NCI-H510A (cell line): ENCODE measurements at places on chromosomes 2 and 18.

- no peak for DNase-seq
Measured at GRCh38 chr18:22203536-22204213, 34.3 kb downstream of the GATA6 start.

DNA sequence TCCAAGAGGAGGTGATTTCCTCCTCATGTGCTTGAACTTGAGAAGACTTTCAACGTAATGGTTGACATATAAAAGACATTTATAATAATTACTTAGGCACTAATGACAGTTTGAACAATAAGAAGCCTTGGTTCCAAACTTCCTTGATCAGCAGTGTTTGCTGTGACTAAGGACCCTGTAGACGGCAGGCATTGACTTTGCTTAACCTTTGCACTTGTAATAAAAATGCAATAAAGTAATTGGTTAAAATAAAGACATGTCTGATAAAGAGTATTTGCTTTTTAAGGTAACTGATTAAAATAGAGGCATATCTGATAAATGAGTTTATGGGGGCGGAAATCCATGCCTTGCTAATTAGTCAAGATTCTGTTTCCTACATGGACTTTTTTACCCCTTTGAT, 82.2 kb upstream of the ST8SIA3 start:
- no peak for DNase-seq

GRCh38 chr2:85886590-85886989, 2.2 kb downstream of the ST3GAL5 start:
- no peak for DNase-seq

GRCh38 chr18:6414118-6414722, 491 bp downstream of the L3MBTL4 start:
- peak; percentile 60 for DNase-seq

- DNase-seq, result no peak
Measured at GRCh38 chr2:44689516-44689915, 252.0 kb upstream of the SIX3 start.

GRCh38 chr2:1873343-1873742, 129.0 kb upstream of the PXDN start:
- no peak for DNase-seq

DNA sequence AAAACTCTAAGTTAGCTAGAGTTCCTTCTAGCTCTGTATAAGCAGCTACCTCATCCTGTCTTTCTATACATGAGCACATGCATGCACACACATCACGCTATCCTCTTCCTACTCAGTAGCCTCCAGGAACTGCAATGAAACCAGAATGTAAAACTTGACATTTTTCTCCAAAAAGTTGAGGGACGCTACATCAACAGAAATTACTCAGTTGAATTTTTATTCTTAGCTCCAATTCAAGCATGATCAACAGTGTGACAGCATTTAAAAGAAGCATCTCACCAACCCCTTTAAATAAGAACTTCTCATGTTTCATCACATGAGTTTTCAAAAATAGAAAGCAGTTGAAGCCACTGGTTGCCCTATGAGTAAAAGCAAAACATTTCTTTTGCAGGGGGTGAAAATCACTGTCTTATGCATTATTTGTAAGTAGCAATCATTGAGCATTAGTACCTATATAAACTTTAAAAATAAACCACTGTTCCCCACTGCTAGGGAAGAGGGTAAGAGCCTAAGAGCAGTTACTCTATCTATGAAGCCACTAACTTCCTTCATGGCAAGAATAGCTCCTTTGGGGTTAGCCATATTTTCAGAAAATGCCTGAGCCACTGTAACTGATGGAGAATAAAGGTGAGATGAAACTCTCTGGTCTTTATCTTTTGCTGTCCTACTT, 77.9 kb upstream of the ARL5A start:
- DNase-seq, result no peak

GRCh38 chr18:74598350-74599001, 806 bp downstream of the ZNF407 start:
- peak; percentile 82 for DNase-seq

- DNase-seq, result no peak
Measured at GRCh38 chr2:234635284-234635683, 138.4 kb upstream of the ARL4C start.

DNA sequence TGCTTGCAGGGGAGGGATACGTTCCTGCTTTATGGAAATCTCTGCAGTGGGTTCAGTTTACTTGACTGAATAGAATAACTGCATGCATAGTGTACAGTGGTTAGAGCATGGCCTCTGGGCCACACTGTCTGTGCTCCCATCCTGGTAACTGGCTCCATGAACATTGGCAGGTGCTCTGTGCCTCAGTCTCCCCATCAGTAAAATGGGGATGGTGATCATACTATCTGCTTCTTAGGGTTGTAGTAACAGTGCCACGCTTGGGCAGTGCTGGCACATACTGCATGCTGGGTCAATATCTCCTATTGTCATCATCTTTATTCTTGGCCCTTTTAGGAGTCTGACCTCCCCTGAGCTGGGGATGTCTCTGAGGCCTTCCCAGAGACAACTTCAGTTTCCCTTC, 117.3 kb downstream of the CTIF start:
- no peak for DNase-seq

GRCh38 chr2:53827398-53828175, 32.2 kb downstream of the GPR75 start:
- DNase-seq, result no peak

DNA sequence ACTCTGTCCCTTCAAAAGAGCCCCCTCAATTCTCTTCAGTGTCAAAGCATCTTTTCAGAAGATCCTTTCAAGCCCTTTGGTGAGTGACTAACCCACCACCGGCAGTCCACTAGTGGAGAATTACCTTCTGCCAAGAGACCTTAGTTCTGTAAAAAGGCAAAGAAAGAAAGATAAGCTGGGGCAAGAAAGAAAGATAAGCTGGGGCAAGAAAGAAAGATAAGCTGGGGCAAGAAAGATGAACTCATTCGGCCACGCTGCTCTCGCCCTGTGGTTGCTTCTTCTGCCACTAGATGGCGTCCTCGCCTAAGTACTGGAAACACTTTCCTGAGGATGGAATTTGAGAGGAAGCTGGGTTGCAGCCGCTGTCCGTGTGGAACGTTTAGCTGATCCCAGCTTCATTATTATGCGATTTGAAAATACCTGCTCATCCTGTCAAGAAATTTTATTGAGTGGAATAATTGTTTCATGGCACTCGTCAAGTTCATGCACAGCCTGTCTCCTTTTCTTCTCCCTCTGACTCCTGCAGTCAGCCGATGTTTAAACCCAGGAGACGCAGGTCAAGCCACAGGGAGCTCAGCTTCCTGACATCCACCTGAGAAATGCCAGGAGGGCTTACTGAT, 17.3 kb upstream of the ANXA4 start:
- DNase-seq, result peak; percentile 41

- DNase-seq, result no peak
Measured at GRCh38 chr18:41206341-41206830, 748.6 kb upstream of the PIK3C3 start.
